ENCODE measurements at places on chromosomes 3 and 15.

DNA sequence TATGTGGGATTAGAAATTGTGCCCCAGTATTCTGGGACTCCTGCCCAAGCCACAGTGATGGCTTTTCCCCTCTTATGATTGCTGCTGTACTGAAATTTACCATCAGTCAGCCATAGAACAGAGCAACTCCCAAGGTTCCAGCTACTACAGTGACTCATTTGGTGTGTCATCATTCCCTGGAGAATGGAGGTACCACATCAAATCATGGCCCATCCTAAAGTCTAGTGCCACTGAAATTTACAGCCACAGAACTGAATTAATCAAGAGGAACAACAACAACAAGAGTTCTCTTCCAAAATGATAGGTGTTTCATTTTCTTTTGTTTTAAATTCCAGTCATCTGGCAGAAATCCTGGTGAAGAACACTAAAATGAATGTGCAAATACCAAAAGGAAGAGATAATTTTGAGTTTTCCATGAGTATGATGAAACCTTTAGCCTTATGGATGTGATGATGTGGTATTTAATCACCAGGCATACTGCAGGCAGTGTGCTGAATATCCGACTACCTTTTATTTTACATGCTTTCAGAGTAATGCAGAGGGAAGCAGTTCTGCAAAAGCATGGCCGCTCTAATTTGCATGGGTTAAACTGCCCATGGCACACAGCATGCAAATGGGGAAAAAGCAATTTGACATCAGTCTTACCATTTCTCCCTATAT lies 75.6 kb upstream of the SLC2A2 start:
- DNase-seq = no peak

DNA sequence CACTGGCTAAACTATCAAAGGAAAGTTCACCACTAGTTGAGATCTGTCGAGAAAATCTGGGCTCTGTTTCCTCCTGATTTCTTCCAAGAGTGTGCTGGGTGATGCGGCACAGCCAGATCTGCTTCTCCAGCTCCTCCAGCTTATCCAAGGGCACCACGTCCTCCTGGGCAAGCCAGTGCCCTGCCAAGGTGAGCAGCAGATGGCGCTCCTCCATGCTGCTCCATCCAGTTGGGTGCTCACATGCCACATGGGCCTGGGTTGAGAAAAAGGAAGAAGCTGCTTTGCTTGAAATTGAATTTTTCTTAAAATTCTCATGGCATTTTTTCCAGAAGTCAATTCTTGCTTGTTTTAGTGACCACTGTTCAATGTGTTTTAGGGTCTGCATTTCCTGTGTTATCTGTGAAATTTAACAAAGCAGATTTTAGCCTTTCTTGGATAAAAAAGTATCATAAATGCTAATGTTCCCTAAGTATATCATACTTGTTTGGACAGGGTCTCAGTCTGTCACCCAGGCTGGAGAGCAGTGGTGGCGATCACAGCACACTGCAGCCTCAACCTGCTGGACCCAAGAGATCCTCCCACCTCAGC lies 47.3 kb downstream of the EIF3J start:
- peak; percentile 57 for DNase-seq

DNA sequence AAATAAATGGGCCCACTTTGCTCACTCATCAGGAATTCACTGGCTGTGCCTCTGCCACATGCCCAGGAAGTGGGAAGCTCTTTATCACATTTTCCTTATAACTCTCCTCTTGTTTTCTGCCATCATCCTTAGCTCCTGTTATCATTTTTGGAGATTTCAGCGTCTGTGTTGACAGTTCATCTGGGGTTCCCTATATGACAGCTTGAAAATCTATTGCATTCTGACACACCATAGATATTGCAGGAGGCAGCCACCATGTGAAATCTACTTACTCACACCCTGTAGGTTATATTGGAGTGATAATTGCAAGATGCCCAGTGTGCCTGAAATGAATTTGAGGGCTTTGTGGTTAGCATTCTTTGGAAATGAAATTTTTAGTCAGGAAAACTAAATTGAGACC lies 132.9 kb downstream of the RYR3 start:
- DNase-seq = no peak

DNA sequence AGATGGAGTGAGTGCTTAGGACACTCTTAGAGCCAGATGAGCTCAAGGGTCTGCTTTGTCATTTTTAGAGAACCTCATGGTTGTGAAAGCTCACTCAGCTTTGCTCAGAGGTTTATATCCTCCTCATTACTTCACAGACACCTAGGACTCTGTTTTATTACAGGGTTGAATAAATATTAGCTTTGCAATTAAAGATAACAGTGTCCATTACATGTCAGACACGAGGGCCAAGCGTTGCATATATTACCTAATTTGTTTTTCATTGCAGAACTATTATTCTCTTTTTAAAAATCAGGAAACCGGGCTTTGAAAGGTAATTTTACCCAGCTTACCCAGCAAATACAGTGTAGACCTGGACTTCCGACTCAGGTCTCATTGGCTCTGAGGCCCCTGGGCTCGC lies 16.1 kb downstream of the MAP6D1 start:
- no peak for DNase-seq
